ENCODE measurements at places on chromosomes 11 and 22.

- no peak for DNase-seq
Observed at GRCh38 chr11:86197448-86197847, 47.1 kb upstream of the EED start.

GRCh38 chr11:110463153-110463552 is 33.4 kb downstream of the FDX1 start:
- DNase-seq = no peak

DNA sequence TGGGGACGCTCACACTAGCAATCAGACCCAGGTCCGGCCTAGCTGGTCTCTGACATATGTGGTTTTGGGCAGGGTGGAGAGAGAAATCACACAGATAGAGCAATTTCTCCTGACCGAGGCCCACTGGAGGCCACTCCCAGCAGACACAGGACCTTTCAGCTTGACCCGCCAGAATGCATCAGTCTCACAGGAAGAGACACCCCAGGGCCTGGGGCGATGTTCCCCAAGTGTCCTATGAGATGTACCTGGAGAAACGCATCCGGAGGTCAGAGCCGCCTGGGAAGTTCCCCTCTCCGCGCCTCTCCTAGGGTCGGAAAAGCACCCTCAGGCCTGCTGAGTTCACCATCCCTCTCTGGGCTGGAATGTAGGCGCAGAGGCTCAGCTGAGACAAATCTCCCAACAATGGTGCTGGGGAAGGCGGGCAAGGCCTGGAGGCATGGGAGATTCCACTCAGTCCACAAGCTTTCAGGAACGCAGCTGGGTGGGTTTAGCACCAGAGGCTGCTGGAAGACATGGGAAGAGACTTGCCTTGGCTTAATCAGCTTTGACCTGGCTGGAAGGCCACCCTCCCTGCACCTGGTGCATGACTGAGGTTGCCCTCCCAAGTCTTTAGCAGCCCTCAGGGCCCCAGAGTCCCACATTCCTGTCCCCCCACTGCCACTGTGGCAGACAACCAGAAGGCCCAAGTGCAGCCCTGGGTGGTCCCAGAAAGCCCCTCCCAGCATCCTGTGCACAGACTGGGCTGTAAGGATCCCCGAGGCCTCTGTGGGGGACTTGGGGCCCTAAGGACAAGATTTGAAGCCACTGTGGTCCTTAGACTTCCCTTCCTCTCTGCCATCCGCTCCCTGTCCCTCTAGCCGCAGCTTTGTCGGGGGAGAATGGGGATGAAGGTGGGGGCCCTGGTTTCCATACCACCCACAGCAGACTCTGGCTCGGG is 57.5 kb downstream of the RTL6 start:
- no peak for DNase-seq

DNA sequence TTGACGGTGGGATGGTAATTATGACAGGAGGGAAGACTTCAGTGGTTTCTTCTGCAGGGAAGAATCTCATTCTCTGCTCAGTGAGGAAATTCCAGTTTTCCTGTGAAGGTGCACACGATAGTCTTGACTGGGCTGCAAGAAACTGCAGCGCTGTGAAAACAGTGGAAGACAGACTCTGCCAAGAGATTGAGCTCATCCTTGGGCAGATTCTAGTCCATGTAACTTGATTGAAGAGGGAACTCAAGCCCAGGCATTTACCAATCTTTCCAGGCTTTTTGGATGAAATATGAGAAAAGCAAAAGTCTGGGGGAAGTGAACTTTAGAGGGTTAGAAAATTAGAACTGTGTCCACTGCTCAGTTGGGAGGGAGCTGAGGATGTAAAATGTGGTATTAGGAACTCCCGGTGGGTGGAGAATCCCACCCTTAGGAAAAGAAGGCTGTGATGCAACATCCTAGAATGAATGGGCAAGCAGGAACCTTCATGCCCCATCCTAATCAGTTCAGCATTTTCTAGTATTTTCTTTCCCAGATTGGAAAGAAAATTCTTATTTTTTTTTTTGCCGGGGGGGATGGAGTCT is 212.6 kb downstream of the DBX1 start:
- DNase-seq = no peak

GRCh38 chr11:119446434-119446833 is 23.5 kb upstream of the THY1 start:
- no peak for DNase-seq

DNA sequence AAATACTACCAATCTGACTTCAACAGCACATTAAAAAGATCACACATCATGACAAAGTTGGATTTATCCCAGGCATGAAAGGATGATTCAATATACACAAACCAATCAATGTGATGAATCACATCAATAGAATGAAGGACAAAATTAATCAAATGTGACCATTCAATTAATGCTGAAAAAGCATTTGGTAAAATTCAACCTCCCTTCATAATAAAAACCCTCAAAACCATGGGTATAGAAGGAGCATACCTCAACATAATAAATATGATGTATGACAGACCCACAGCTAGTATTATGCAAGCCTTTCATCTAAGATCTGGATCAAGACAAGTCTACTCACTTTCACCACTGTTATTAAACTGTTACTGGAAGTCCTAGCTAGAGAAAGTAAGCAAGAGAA is 921.7 kb upstream of the RAG2 start:
- DNase-seq = no peak

DNA sequence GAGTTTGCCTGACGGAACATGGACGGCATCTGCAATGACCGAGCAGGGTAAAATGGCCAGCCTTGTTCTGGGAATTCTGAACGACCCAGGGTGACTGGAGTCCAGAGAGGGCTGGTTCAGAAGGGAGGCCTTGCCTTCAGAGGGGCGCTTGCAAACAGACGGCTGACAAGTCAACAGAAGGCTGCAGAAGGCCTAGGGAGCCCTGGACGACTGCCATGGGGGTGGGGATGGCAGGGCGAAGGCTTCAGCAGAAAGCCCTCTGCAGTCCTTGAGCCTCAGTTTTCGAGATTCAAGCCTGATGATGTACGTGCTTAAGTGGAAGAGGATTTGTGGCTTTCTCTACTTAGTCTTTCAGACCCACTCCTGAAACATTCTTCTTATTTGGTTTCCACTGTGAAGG is 117.1 kb upstream of the TBCEL start:
- no peak for DNase-seq

- DNase-seq = no peak
Observed at GRCh38 chr11:27213232-27213660, 149.8 kb downstream of the CCDC34 start.

- no peak for DNase-seq
Observed at GRCh38 chr11:65565624-65566453, 4.4 kb upstream of the ZNRD2 start.

Data from NK-92 treated with Interleukin-12 subunit alpha and Interleukin-12 subunit beta, amount 100 ng/mL, for 24 hours (cell line).